Stimulated activated CD8-positive, alpha-beta memory T cell treated with anti-CD3 and anti-CD28 coated beads, Interleukin-2, amount 100 ng/mL, for 1 hour (primary cell): ENCODE measurements at places on chromosomes 5 and 9.
A peak's percentile ranks its signal among the peaks of the same experiment; 100 is the strongest.

GRCh38 chr5:38872826-38873225 lies 27.0 kb downstream of the OSMR start:
- DNase-seq = no peak

DNA sequence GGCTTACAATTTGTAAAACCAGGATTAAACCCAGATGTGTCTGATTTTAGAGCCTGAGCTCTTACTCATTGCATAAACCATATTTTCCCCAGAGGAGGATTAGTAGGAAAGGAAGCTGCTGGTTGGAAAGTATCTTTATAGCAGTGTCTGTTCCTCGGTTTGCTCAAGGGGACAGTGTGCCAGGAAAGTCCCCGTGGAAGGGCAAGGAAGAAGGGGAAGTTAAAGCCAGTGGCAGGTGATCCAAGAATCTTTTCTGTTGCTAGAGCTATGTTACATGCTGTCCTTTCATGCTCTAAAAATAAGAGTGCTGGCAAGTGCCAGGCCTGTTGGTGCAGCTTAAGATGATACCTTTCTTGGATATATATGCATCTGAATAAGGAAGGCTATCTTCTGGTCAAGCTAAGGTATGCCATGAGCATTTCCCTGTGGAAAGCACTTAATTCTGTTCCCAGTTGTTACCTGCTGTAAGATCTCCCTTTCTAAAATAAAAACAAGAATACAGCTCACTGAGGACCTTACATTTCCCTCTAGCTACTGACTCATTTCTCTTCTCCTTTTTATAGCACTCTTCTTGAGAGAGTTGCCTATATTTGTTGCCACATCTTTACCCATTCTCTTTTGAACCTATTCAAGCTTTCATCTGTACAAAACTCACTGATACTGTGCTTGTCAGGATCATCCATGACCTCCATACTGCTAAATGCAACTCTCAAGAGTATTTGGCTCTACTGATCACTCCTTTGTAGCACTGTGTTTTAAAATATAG lies 8.0 kb downstream of the PDCD1LG2 start:
- DNase-seq = no peak

- no peak for DNase-seq
Observed at GRCh38 chr5:159616952-159617351, 286.7 kb upstream of the IL12B start.

- DNase-seq = no peak
Observed at GRCh38 chr5:178429156-178429468, 161.1 kb downstream of the COL23A1 start.

- DNase-seq = no peak
Observed at GRCh38 chr9:95783426-95783975, 92.0 kb upstream of the ERCC6L2 start.

GRCh38 chr5:50666261-50667022 lies at the start of gene PARP8:
Gene PARP8 (plus strand): TSS chr5:50666637. CDS start chr5:50667096, 459 bp downstream.
- peak; percentile 8 for DNase-seq

GRCh38 chr5:80955082-80955590 lies 5.0 kb upstream of the RASGRF2 start:
- DNase-seq = no peak

DNA sequence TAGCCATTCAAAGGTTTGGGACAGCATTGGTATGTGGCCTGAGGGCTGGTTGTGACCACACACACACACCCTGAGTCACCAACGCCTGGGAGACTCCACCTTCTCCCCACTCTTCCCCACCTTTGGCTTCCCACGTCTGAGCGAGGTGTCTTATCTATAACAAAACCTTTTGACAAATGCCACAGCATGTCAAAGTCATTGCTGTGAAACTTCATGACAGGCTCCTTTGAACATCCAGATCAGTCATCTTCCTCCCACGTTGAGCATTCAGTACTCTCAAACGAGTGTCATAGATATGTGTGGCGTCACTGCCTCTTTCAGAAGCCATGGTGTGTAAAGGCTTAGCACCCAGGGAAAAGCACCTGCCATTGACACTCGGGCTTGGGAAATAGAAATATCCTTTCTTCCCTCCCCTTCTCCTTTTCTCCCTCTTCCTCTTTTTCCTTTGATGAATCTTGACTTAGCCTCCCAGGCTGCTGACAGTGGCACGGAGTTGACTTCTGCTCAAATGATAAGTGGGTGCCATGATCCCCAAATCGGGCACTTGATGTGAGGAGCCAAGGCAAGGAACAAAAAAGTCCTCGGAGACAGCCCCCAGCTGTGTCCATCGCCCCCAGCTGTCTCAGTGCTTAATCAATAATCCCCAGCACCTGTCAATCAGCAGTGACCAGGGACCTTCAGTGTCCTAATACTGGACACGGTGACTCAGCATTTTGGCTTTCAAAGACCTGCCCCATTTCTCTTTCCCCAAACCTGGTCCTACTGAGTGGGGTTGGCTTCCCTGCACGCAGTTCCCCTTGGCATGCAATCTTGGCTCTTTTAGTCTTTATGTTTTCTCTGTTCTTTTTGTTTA lies 114.8 kb downstream of the FGF18 start:
- DNase-seq = no peak

GRCh38 chr9:136824496-136825225 lies 16.9 kb downstream of the RABL6 start:
- no peak for DNase-seq

DNA sequence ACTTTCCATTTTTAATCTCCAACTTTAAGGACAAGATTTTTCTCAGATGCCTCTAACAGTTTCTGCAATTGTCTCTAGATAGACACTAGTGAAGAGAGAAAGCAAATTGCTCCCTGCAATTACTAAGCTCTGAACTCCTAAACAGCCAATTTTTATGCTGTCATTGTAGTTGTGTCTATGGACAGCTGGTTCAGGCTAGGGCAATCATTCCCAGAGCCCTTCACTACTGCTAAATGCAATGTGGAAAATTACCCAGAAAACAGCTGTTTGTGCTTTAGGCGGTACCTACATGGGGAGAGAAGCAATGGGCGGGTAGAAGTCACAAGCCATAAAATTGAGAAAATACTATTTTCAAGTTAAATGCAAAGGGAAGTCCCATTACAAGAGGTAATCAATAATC lies 211.6 kb downstream of the SPOCK1 start:
- no peak for DNase-seq

GRCh38 chr5:86143837-86144236 lies 473.9 kb upstream of the COX7C start:
- DNase-seq = no peak

GRCh38 chr5:119582987-119583386 lies 46.4 kb upstream of the FAM170A start:
- no peak for DNase-seq

GRCh38 chr5:177590406-177590805 lies 1.6 kb upstream of the TMED9 start:
- no peak for DNase-seq

DNA sequence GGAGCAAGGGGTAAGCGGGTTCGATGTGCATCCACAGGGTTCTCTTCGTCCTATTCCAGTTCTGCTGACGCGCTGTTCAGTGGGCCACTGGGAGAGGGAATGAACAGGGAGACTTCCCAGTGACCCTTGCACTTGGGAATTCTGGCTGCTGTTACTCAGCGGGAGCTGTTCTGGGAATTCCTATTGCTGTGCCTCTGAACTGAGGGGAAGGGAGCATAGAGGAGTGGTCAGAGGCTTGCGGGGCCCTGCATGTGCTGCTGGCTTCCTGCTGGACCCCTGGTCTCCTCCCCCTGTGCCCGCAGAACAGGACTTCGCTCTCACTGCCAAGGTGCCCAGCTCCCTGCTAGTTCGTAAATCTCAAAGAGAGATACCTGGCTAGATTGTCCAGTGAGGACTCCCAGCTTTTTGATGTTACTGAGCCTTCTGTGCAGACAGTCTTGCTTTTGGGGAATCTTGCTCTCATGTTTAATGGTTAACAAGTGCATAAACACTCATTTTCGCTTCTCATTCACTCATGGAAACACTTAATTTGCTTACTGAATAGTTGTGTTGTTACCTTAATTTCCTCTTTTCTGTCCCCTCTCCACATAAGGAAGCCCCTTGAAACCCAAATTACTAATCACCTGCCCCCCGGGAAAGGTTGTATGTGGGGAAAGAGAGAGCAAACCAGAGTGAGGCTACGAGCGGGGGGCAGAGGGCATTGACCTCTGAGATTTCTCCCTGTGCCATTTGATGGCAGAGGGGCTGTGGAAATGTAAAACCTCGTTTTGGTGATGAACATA lies 5.9 kb downstream of the TRIO start:
- DNase-seq = no peak

DNA sequence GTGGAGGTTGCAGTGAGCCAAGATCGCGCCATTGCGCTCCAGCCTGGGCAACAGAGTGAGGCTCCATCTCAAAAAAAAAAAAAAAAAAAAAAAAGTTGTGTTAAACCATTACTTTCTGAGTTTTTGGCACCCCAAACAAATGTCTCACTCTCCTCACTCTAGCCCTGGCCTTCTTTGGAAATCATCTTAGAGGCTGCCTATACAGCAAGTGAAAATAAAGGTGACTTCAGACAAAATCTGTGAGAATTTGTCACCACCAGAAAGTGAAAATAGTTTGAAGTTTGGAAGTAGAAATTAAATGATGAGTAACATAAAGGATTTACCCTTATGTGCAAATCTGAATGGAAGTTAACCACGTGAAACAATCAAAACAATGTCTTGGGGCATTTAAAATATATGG lies 7.2 kb upstream of the ZNF131 start:
- DNase-seq = no peak

- no peak for DNase-seq
Observed at GRCh38 chr5:134568761-134569695, 43.6 kb downstream of the JADE2 start.

DNA sequence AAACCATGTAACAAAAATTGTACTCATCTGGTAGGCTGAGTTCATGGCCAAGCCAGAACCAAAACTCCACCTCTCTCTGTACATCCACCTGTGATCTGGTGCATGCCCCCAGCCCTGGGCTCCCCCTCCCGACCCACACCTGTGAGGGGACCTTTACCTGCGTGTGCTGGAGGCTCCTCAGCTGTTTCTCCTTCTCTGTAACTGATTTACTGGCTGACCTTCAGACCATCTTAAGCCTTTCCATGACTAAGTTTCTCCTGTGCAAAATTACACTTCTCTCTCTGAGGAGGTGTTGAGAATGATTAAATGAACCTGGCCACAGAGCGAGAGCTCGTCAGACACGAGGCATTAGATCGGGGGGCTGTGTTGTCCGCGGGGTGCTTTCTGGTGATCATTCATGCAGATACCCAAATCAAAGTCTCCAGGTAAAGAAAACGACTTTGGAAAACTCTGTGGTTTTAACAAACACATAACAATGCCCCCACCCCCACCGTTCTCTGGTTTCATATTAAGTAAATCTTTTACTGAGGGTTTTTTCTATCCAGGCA lies 136.4 kb downstream of the SEMA5A start:
- no peak for DNase-seq

GRCh38 chr5:120748474-120748873 lies 284.4 kb downstream of the PRR16 start:
- no peak for DNase-seq

DNA sequence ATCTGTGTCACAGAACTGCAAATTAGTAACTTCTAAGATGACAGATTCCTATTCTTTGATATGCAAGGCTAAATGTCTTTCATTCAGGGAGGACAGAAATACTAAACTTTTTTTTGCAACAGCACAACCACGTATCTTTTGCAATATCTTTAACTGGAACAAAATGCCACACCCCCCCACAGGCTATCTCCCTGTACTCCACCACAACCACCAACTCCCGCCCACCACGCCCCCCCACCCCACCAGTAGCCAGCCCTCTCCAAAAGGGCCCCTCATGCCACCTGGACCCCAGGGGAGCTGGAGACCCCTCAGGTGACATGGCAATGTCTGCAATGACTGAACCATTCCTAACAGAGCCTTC lies 131.8 kb downstream of the ROR2 start:
- DNase-seq = no peak

DNA sequence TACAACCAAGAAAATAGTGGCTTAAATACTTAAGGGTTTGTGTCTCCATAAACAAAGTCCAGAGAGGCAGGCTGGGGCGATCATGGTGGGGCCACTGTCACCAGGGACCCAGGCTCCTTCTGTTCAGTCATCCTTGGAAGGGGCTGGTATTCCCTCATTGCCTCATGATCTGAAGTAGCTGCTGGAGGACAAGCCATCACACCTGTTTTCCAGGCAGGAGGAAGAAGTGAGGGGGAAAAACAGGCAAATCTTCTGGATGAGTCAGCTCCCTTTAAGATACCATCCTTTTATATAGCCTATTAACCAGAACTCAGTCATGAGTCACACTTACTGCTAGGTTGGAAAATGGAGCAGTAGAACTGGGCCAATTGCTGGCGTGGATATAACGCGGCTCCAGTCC lies 92.3 kb downstream of the DAP start:
- DNase-seq = no peak

- DNase-seq = no peak
Observed at GRCh38 chr5:129172580-129172979, 78.0 kb downstream of the ISOC1 start.

DNA sequence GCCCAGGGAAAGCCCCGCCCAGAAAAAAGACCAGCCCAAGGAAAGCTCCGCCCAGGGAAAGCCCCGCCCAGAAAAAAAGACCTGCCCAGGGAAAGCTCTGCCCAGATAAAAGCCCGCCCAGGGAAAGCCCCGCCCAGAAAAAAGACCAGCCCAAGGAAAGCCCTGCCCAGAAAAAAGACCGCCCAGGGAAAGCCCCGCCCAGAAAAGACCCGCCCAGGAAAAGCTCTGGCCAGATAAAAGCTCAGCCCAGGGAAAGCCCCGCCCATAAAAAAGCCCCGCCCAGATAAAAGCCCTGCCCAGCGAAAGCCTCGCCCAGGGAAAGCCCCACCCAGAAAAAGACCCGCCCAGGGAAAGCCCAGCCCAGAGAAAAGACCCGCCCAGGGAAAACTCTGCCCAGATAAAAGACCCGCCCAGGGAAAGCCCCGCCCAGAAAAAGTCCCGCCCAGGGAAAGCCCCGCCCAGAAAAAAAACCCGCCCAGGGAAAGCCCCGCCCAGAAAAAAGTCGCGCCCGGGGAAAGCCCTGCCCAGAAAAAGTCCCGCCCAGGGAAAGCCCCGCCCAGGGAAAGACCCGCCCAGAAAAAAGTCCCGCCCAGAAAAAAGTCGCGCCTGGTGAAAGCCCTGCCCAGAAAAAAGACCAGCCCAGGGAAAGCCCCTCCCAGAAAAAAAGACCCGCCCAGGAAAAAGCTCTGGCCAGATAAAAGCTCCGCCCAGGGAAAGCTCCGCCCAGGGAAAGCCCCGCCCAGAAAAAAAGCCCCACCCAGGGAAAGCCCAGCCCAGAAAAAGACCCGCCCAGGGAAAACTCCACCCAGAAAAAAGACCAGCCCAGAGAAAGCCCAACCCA lies 11.9 kb downstream of the GRIN1 start:
- DNase-seq = no peak

DNA sequence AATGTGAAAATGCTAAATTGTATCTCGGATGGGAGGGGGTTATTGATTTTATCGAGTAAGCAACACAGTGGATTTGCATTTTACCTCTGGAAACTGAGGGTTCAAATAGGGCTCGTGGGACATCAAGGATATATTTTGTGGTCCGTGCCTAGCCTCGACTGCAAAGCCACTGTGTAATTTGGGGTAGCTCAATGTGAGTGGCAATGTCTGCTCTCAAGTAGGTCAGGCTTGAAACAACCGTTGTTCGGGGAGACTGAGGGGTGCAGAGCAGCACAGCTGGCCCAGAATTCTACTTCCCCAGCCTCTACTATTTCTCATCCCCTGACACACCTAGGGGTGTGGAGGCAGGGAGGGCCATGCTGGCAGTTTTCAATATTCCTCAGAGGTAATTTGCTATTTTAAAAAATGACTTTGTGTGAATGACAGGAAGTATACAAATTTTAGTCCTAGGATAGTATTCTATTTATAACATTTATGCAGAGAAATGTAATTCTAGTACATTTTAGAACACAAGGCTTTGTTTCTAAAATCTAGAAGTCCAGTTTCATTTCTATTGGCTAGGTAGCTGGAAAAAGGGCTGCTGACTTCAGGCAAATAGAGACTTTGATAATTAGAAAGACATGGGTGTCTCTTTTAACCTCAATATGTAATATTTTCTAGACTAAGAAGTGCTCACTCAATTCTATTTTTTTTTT lies 1.4 kb upstream of the DAB2 start:
- no peak for DNase-seq
